ENCODE measurements at places on chromosomes 11 and 22.

DNA sequence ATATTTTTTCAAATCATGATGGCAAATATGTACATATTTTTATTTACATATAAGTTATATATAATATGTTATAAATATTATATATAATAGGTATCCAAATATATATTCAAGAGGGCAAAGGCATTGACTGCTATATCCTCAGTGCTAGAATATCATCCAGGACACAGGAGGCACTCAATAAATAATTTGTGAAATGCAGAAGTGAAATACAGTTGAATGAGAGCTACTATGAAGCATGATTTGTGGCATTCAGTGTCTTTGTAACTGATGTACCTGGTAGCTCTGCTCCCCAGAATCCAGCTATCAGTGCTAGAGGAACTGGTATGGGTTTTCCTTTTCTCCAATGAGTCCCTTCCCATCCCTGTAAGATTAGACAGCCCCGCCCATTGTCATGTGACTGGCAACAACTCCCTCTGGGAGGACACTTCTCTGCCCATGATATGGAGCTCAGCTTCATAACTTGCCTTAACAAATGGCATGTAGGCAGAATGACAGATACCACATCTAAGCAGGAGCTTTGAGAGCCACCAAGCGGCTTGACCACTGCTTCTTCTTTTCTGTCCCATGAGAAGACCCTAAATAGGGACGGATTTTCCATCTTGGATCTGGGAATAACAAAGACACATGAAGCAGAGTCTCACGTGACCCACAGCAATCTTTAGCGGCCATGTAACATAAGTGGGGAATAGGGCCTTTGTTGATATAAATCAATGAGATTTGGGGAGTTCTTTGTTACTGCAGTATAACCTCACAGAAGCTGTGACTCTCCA, 10.2 kb upstream of the CD82 start:
- DNase-seq, result no peak

DNA sequence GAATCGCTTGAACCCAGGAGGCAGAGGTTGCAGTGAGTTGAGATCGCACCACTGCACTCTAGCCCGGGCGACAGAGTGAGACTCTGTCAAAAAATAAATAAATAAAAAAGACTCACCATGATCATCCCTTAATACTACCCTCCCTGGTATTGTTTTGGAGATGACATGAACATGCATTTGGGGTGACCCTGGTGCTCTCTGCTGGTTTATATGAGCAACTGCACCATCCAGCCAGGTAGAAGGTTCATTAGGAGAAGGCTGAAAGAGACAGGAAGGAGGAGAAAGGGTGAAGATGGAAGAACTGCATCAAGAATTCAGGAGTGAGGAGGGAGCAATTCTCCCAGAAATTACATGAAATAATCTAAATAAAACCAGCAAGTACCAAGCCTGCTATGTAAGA, 37.8 kb downstream of the SLC5A1 start:
- DNase-seq, result peak; percentile 4

DNA sequence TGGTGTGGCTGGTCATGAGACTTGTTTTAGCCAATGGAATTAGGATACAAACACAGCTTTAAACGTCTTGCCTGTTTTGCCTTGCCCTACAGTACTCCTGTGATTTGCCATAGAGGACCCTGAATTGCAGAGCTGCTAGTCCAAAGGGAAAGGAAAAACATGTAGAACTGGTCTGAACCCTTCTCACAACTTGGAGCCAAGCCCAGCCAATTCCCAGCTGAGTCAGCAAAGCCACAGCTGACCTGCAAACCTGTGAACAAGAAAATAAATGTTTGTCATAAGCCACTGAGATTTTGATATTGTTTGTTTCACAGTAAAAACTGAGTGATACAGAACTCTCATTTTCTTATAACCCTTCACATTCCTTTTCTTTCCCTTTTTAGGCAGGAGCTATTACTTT, 360.5 kb upstream of the API5 start:
- DNase-seq, result no peak

DNA sequence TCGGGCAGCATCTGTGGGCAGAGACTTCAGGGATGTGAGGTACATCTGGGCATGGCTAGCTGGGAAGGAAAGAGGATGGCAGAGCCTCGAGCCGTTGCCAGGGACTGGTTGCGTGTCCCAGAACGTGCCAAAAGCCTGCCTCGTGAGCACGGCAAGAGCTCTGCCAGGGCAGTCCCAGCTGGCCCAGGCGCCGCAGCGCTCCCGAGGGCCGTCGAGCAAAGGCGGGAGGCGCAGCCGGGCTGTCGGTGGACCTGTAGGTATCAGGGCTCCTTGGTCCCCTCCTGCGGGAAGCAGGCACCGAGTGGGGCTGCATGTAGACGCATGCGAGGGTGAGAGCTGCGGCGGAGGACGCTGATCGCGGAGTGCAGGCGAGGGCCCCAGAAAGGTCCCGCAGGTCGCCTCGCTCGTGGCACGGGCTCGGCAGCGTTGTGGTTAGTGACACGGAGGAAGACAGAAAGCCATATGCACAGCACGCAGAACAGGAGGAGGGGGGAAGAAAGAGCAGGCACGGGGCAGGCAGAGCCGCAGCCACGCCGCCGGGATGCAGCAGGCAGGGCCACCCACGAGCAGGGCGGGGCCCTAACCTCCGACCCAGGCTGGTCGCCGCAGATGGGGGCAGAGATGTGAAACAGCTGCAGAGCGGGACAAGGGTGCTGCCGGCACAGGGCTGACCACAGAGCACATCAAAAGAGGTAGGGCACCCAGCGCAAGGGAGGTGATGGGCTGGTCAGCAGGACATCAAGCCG, 18.0 kb downstream of the LSP1 start:
- no peak for DNase-seq

GRCh38 chr11:57144531-57145320, 37.0 kb upstream of the LRRC55 start:
- DNase-seq, result no peak
